ENCODE measurements at places on chromosomes 6 and 20.
A peak's percentile ranks its signal among the peaks of the same experiment; 100 is the strongest.

- no peak for DNase-seq
Observed at GRCh38 chr6:42118162-42119001, 24.0 kb downstream of the C6orf132 start.

GRCh38 chr6:52417675-52418111, 2.4 kb upstream of the EFHC1 start:
- DNase-seq: no peak

- no peak for DNase-seq
Observed at GRCh38 chr6:167734662-167735083, 92.0 kb upstream of the AFDN start.

- DNase-seq: no peak
Observed at GRCh38 chr6:44494011-44494501, 106.5 kb downstream of the CDC5L start.

DNA sequence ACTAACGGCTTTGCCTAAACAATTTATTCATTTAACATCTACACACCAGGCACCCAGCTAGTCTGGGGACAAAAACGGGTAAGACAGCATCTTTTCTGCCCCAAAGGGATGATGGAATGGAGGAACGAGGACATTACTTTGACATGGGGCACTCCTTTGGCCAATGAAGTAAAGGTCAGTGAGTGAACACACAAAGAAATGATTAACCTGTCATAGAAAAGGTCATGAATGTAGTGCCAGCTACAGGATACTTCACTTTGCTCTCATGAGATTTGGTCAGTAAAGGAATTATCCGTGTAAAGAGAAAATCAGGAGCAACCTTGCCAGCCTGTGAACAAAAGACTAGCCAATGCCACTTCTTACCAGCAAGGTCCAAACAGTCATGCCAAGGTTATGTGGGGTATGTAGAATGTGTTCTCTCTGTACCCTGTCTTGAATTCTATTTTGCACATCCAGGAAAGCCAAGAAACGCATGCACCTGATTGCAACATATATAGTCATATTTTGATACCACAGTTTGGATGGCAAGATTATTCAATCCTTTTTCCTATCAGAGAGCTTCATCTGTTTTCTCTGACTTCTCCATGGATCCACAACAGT, 145.3 kb downstream of the GMPR start:
- DNase-seq: no peak

DNA sequence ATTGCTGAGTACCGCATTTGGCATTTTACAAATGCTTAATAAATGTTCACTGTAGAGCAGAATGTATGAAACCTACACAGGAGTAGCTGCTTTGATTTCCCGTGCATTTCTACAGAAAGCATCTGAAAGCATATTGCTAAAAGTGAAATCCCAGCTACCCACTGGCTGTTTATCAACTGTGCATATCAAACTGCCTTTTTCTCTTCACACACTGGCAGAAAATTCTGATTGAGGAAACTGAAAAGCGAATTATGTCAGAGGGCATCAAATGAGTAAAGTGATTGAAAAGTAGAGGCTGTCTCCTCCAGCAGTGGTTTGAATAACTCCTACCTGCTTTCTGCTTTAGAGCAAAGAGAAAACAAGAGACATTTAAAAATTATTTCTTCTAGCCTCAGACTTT, 28.0 kb downstream of the STX11 start:
- DNase-seq: no peak

DNA sequence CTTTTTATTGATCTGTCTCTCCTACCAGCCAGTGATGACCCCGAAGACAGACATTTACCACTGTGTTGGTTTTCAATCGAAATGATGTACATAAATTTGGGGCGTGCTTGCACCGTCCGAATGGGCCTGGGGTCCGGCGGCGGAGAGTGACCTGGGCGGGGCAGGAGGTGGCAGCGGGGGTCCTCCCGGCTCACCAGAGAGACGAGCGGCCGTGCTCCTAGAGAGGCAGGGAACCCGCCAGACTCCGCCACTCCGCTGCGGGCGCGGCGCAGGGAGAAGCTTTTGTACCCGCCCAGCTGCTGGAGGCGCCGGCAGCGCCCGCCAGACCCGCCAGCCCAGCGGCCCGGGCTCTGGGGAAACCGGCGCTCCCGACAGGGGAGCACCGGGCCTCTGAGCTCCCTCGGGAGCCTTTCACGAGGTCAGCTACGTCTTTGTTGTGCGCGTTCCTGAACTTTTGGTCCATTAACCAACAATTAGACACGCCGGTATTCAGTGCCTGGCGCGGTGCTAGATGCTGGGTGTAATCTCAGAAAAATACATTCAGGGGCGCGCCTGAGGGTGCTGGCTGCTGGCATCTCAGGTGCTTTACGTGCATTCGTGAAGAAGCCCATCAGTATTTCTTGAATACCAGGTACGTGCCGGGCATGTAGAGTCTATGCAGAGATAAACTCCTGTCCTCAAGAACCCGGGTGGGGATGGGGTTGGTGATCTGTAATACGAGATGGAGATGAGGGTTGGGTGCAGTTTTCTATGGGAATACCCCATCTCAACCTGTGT, at the start of gene PGBD1:
PGBD1 (plus strand) TSS at position 285 of the 777 bp plus-strand sequence. CDS start 2,242 bp downstream, outside the sequence.
- peak; percentile 50 for DNase-seq

- DNase-seq: no peak
Observed at GRCh38 chr6:87070741-87071140, 24.2 kb downstream of the CGA start.

DNA sequence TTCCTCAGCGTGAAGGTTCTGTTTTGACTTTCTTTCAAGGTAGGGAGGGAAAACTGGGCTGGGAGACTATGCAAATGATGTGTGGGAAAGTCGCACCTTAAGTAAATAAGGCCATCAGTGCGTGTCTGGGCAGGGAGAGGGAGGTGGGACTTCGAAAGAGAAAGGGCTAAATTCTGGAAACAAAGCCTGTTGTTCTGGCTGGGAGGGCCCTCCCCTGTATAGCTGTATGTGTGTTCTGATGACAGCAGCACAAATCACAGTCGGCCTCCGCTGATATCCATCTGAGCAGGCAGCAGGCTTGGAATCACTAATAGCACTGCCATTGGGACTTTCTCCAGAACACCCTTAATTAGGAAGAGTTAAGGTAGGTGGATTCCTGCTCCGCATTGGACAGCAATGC, 19.2 kb downstream of the JAG1 start:
- no peak for DNase-seq

DNA sequence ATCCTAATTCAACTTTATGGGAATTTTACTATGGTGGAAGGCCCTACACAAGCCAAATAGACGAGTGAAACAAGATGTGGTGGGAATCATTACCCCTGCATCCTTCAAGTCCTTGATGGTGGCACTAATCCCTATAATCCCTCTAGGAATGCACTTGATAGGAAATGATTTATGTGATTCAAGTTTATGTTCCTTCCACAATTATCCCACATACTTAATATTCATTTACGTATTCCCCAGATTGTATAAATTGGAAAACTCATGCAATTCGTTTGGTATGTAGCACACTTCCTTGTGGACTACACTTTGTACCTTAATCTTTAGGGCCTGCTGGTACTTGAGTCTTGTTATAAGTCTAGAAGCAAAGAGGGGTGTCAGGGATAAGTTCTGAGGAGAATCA, 40.8 kb downstream of the PKIB start:
- no peak for DNase-seq

All from activated CD4-positive, alpha-beta T cell treated with anti-CD3 and anti-CD28 coated beads for 24 hours (primary cell).